ENCODE measurements at places on chromosomes 2 and 18. TPM values are rescaled to one million over a fixed set of nuclear protein-coding genes. Genes with fewer than 3 reads are reported as not detected.

- no peak for DNase-seq
These were observed 90.6 kb downstream of the BIN1 start for GRCh38 chr2:127016329-127016728.

The PSD4 gene
- total RNA-seq, result 13.2 TPM

The DPYSL5 gene
- not detected for total RNA-seq

GRCh38 chr2:73386894-73387636 is 1.4 kb downstream of the ALMS1 start:
- DNase-seq, result no peak

- no peak for DNase-seq
These were observed 44.4 kb downstream of the MAP4K4 start for GRCh38 chr2:101741775-101742520.

DNA sequence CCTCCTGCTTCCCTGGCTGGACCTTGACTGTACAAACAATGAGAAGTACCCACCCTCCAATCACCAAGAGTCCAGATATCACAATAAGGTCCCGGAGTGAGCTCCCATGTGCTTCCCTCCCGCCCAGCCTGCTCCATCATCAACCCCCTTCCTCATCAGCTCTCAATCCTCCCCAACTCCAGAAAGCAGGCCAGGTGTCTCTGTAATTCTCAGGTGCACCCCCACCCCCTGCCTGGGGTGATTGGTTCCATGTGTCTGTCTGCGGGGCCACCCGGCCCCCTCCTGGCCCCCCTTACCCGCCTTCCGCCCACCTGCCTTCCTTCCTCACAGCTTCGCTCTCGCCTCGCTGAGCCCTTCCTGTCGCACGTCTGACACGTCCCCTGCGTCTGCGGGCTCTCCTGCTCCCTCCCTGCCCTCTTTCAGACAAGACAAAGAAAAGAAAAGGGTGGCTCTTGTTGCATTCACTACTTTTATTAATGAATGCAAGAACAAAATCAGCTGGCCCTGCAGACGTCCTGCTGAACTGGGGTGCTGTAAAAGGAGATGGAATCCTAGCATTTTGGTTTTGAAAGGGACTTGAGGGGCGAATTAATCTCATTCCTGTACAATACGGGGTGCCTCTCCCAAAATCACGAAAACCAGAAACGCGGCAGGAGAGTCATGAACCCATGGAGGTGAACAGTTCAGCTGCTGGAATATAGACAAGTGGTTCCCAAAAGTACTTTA is 26.5 kb upstream of the IGFBP2 start:
- no peak for DNase-seq

GRCh38 chr2:156064540-156064939 is 268.0 kb downstream of the NR4A2 start:
- no peak for DNase-seq

All from mesenteric fat pad (tissue), 1 donor.